ENCODE measurements at places on chromosomes 3 and 15. TPM values are rescaled to one million over a fixed set of nuclear protein-coding genes. Genes with fewer than 3 reads are reported as not detected.

Gene CLRN1
- not detected for total RNA-seq

Gene LSAMP
- total RNA-seq: 8.1 TPM

Gene EFCC1
- total RNA-seq: not detected

Gene MKRN3
- under 0.01 TPM for total RNA-seq

Gene LRRC28
- total RNA-seq: 17.5 TPM

Gene IRAK2
- 8.1 TPM for total RNA-seq

Gene SLC15A2
- 0.18 TPM for total RNA-seq

Gene GPR160
- total RNA-seq: 0.28 TPM

Gene BFSP2
- total RNA-seq: not detected

Gene GOLGA8R
- 1.1 TPM for total RNA-seq

Gene STAC
- total RNA-seq: 0.36 TPM

Gene SAMMSON
- not detected for total RNA-seq

Gene SI
- not detected for total RNA-seq

Gene PLA2G4D
- total RNA-seq: not detected

Gene SMAD3
- 71.0 TPM for total RNA-seq

Gene SLC22A13
- total RNA-seq: under 0.01 TPM

Gene CFAP91
- total RNA-seq: not detected
